H4 (cell line): ENCODE measurements at places on chromosomes 6 and 20.

DNA sequence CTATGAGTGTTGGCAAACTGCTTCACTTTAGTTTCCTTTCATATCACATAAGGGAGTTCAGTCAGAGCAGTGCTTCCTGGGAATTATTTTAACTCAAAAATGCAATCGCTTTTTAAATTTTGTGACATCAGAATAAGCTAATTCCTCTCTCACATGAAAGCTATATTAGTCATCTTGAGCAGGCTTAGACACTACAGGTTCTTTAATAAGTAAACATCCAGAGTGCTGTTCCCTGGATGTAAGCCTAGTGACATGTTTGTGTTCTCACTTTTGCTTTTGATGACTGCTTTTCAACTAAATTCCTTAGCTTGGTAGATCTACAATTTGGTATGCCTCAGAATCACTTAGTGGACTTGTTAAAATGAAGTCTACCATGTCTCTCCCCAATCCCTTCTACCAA is 252.7 kb upstream of the POU3F2 start:
- DNase-seq: no peak

DNA sequence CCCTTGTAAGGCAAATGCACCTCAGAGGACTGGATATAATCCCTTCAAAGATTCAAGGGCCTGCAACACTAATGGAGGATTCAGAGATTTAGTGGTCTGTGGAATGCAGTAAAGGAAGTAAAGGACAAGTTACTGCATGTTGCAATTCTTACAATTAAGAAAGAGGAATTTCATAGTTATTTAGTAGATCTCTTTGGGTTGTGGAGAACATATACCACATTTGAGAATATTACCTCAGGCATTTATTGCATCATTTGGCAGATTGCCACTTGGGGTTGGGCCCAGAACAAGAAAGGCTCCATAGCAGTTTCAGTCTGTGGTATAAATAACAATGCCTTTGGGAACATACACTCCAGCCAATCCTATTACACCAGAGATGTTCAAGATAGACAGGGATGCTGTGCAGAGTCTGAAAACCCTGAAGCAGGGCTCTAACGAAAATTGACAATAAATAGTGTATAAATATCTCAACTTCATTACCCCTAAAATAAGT is 20.9 kb upstream of the EPM2A start:
- DNase-seq: peak; percentile 71

DNA sequence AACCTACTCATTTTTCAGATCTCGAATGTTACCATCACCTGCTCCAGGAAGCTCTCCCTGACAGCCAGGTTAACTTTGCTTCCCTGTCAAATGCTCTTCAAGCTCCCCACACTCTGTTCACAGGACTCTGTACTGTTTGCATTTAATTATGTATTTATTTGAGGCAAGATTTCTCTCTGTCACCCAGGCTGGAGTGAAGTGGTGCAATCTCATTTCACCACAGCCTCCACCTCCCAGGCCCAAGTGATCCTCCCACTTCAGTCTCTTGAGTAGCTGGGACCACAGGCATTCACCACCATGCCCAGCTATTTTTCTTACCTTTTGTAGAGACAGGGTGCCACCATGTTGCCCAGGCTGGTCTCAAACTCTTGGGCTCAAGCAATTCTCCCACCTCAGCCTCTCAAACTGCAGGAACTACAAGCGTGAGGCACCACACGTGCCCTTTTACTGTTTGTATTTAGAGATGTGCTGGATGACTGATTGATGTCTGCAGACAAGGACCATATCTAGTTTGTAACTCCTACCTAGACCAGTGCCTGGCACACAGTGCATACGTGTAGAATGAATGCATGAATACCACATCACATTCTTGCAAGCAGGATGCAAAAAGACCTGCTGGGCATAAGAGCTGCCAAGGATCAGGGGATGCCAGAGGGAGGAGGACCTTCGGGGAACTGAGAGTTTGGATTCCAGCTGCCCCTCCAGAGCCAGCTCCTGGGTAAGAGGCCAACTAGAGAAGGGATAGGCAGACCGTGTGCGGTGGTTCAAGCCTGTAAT is 15.6 kb upstream of the CBFA2T2 start:
- DNase-seq: no peak

DNA sequence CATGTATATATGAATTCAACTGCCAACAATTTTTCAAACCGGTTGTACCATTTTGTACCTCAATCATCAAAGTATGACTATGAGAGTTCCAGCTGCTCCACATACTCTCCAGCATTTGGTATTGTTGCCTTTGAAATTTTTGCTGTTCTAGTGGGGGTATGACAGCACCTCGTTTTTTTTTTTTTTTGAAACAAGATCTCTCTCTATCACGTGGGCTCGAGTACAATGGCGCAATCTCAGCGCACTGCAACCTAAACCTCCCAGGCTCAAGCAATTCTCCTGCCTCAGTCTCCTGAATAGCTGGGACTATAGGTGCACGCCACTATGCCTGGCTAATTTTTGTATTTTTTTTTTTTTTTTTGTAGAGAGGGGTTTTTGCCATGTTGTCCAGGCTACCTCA is 144.7 kb upstream of the JARID2 start:
- DNase-seq: no peak

DNA sequence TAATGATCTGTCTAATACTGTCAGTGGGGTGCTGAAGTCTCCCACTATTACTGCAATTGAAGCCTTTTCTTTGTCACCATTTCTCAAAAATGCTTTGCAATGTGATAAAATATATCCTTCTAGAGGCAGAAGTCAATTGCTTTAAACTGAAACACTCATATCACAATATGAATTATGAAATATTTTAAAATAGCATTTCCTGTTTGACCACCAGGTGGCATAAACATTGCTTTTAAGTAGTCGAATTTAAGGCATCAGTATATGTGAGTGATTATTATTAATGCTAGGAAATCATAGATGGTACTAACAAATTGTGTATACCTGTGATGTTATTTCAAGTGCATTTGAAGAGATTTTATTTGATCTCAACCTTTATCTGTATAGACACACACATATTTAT is 87.5 kb downstream of the MEI4 start:
- no peak for DNase-seq

DNA sequence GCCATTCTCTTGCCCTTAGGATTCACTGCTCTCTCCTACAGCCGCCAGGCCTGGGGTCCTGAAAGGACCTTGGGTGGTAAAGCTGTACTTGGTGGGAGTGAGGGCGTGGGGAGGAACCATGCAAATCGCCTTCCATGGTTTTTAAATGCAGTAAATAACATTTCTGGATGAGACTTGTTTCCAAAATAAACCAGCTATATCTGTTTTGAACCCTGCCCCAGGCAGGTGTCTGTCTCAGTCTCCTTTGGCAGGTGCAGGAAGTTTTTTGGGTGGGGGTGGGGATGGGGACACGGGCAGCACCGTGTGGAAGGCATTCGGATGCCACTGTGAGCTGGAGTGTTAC is 14.3 kb downstream of the ITPA start:
- DNase-seq: no peak

- DNase-seq: no peak
Measured at GRCh38 chr6:42038163-42038562, 12.2 kb upstream of the TAF8 start.

GRCh38 chr6:1911474-1911873 is 301.8 kb downstream of the FOXC1 start:
- DNase-seq: no peak

GRCh38 chr20:17557675-17558006 is 12.2 kb upstream of the DSTN start:
- DNase-seq: peak; percentile 64
